ENCODE measurements at places on chromosomes 6 and 20. TPM values are rescaled to one million over a fixed set of nuclear protein-coding genes. Genes with fewer than 3 reads are reported as not detected.

The RIMS1 gene
- polyA plus RNA-seq = 1.5 TPM

The HMGCLL1 gene
- polyA plus RNA-seq = 6.0 TPM

The ID4 gene
- polyA plus RNA-seq = 5.1 TPM

The IPCEF1 gene
- 1.5 TPM for polyA plus RNA-seq

The BCAS1 gene
- 11.4 TPM for polyA plus RNA-seq

The CDH22 gene
- 0.29 TPM for polyA plus RNA-seq

The HLA-DRB5 gene
- 4.2 TPM for polyA plus RNA-seq

The CD24 gene
- polyA plus RNA-seq = 20.6 TPM

The JPH2 gene
- 77.3 TPM for polyA plus RNA-seq

The UNC5CL gene
- polyA plus RNA-seq = 4.5 TPM

The SLC16A10 gene
- polyA plus RNA-seq = 1.3 TPM

DNA sequence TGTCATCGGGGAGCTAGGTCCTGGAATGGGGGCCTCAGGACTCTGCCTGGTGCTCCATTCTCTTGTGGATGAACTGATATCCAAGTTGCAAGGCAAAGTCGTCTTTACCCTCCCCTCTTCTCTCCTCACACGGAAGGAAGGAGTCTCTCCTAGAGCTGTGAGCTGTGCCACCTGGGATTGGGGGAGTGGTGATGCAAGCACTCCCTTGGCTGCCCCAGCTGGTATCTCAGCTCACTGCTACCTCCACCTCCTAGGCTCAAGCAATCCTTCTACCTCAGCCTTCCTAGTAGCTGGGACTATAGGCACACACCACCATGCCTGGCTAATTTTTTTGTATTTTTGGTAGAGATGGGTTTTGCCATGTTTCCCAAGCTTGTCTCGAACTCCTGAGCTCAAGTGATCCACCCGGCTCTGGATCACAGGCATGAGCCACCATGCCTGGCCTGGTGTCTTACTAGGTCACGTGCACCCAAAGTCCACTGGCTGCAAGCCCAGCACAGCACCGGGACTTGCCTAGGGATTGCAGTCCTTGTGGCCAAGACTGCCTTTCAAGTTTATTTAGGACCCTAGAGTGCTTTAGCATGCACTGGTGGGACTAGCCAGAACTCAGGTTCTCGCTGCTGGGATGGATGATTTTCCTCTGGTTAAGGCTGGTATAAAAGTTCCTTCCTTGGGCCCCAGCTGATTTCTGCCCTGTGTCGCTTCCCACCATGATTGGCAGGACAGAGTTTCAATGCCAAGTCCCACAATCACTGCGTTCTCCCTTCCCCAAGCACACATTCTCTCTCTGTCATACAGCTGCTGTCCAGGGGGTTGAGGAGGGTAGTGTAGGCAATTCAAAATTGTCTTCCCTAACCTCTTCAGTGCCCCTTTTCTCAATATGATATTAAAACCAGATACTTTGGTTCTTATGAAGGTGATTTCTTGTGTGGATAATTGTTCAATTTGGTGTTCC lies 33.5 kb downstream of the SMAP1 start:
- DNase-seq = no peak

GRCh38 chr20:13333793-13334192 lies 112.7 kb downstream of the ISM1 start:
- peak; percentile 39 for DNase-seq

DNA sequence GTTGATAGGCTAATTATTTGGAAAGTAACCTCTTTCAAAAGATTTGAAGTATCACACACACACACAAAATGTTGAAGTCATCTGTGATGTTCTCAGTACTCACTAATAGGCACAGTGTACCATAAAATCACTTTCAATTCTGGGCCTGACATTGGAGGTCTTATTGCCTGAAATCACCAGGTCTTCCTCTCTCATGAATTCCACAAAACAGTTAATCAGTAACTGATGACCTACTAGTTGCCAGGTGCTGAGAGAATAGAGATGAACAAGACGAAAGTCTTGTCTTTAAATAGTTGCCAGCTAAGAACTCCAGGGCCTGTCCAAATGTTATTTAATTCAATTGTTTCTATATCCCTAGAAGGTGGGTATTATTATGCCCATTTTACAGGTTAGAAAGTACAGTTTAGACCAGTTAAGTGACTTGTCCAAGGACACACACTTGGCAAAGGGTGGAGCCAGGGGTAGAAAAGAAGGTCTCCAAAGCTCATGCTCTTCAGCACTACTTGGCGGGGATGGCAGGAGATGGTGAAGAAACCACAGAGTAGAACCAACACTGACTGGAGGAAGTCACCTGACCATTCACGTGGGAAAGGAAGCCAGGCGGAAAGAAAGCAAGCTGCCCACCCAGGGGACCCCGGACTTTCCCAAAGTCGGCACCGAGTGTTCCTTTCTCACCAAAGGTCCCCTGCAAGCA lies 116.4 kb downstream of the KIF6 start:
- no peak for DNase-seq

DNA sequence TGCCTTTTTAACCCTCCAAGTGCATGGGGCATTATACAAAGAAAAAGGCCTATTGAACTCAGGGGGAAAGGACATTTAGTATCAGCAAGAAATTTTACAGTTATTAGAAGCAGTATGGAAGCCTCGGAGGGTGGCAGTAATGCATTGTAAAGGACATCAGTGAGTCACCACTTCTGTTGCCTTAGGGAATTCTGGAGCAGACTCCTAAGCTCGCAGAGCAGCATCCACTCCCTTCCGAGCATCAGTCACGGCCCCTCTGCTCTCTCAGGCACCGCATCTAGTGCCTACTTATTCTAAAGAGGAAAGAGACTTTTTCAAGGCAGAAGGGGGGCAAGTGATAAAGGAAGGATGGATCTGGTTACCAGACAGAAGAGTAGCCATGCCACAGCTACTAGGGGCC lies 296.5 kb downstream of the RNGTT start:
- DNase-seq = no peak

DNA sequence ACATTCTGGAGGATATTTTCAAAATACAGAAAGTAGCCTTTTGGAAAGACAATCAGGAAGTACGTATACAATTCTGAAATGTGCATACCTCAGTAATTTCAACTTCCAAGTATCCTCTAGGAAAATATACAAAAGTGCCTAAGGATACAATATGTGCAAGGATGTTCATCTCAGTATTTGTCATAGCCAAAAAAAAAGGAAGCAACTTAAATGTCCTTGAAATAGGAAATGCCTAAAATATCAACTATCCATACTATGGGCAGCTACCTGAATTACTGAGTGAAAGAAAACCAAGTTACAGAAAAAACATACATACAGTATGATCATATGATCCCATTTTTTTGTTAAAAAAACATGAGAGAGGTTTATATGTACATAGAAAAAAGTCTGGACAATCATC lies 1.5 kb downstream of the PPIL1 start:
- no peak for DNase-seq

GRCh38 chr6:120384671-120385070 lies 949.6 kb downstream of the TBC1D32 start:
- DNase-seq = no peak

GRCh38 chr20:49583669-49584417 lies 15.9 kb upstream of the PTGIS start:
- peak; percentile 96 for DNase-seq

GRCh38 chr20:47773371-47773786 lies 11.9 kb downstream of the SULF2 start:
- no peak for DNase-seq

- DNase-seq = no peak
These were observed 26.7 kb upstream of the NNAT start for GRCh38 chr20:37494301-37494700.

- DNase-seq = no peak
These were observed 905 bp upstream of the SLC12A5 start for GRCh38 chr20:46028110-46028509.

DNA sequence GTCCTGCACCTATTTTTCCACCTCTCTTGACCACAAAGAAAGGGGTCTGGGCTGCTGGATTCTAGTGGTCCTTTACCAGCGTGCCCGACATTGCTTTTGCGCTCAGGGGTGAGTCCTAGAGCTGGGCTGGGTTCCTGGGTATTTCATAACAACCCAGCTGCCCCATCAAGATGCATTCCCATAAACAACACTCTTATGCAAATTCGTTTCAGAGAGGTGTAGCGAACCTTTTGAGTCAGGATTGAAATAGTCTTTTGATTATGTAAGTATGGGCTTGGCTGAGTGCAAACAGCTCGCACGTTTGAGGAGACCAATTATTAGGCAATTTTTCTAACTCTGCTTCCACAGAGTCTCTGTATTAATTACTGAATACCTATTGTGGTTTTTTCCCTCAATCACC lies 13.7 kb downstream of the ACOT13 start:
- DNase-seq = no peak

- DNase-seq = no peak
These were observed 114.5 kb upstream of the SCGN start for GRCh38 chr6:25537349-25538018.

- no peak for DNase-seq
These were observed 5.5 kb downstream of the BFSP1 start for GRCh38 chr20:17525650-17526049.

- peak; percentile 65 for DNase-seq
These were observed 552.8 kb upstream of the CITED2 start for GRCh38 chr6:139927236-139927635.

DNA sequence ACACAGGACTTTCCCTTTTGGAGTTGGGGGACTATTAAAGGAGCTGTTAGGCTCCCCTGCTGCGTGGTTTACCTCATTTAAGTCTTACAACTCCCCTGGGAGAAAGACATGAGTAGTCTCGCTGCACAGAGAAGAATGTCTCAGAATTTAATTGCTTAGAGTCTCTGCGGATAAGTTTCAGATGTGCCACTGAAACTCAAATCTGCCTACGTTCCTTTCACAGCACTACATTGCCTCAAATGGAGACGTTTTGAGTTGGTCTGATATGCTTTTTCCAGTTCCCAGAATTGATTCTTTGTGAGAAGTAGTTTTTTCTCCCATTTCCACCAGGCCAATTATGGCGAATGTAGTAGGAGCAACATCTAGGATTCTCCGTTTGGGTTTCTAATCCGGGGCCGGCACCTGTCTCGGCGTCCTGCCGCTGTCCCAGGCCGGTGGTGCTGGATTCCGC lies 532 bp upstream of the SLC35F1 start:
- DNase-seq = no peak

- peak; percentile 49 for DNase-seq
These were observed 85.4 kb upstream of the MYLIP start for GRCh38 chr6:16043171-16044135.

GRCh38 chr6:11718031-11718430 lies 60.6 kb downstream of the ADTRP start:
- DNase-seq = no peak

- no peak for DNase-seq
These were observed 125.3 kb upstream of the DST start for GRCh38 chr6:56767892-56768531.

- DNase-seq = no peak
These were observed 62.1 kb downstream of the NRSN1 start for GRCh38 chr6:24187965-24188577.

DNA sequence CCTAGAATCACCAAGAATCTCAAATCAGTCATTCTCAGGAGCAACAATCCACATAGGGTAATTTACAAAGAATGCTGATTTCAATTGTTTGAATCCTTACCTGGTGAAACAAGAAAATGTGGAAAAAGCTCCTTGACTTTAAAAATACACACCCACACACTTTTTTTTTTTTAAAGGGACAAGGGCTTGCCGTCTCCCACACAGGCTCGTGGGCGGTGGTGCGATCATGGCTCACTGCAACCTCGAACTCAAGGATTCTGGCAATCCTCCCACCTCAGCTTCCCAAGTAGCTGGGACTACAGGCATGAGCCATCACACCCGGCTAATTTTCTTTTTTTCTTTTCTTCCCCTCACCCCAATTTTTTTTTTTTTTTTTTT lies 30.7 kb downstream of the PARD6B start:
- no peak for DNase-seq

- no peak for DNase-seq
These were observed 516 bp downstream of the LRRC1 start for GRCh38 chr6:53795340-53795701.

DNA sequence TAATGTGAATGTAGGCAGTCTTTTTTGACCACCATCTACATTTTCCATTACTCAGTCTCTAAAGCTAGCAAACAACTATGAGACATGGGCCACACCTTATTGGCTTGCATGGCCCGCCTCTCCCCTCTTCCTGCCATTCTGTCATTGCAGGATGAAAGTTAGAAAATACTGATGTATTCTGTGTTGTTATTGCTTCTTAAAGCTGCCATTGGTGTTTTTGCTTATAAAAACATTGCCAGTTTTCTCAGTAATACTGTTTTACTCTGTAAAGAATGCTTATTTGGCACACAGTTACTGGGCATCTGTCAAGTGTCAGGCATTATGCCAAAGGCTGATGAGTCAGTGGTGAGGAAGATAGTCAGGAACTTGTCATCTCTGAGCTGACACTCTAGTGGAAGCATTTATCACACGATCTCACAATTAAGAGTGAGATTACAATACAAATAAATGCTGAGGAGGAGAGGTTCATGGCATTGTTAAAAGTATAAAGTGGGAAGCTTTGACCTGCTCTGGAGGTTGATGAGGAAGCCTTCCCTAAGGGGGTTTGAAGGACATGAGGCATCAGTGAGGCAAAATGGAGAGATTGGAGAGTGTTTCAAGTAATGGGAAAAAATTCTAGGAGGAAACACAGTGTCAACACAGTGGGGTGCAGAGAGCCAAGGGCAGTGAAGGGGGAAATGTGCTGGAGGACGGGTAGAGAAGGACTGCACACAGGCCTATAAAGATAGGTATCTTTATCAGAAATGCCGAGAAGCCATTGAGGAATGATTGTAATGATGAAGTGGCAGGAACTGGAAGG lies 14.7 kb downstream of the KLHL32 start:
- DNase-seq = no peak

DNA sequence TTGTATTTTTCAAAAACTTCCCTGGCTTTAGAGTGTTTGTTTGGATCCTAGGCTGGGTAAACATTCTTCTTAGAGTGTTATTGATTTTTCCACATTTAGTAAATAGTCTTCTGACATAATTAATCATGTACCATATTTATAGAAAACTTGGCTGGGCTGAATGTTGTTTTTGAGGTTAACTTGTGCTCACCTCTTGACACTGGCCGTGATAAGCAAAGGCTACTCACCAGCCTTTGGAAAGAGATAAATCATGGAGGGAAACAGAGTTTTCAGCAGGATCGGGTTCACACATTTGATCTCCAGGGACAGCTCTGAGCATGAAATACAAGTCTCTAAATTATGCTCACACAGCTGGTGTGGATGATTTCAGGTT lies 6.2 kb upstream of the CD93 start:
- DNase-seq = no peak

- DNase-seq = no peak
These were observed 82.2 kb upstream of the PAX1 start for GRCh38 chr20:21623074-21623780.

- DNase-seq = no peak
These were observed 13.9 kb downstream of the PMEPA1 start for GRCh38 chr20:57695940-57696339.

DNA sequence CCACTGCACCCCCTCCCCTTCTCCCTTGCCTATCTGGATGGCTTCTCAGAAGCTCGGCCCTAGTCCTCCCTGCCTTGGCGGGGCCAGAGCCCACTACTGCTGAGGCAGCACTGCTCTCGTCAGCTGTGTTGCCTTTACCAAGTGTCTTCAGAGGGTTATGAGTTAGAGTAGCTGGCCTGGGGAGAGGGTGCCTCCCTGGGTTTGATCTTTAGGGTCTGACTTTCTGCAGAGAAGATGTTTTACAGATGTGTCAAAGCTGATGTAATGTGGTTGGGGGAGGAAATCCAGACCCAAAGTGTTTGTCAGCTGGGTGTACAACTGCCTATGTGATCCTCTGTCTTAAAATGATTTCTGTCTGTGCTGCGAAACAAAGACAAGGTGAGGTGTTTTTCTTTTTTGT lies 30.4 kb upstream of the PI16 start:
- DNase-seq = peak; percentile 55

- DNase-seq = no peak
These were observed 99.2 kb downstream of the ATP9A start for GRCh38 chr20:51668947-51669346.

Data from muscle of leg (tissue), 16 donors.